ENCODE measurements at places on chromosomes 3 and 15.

DNA sequence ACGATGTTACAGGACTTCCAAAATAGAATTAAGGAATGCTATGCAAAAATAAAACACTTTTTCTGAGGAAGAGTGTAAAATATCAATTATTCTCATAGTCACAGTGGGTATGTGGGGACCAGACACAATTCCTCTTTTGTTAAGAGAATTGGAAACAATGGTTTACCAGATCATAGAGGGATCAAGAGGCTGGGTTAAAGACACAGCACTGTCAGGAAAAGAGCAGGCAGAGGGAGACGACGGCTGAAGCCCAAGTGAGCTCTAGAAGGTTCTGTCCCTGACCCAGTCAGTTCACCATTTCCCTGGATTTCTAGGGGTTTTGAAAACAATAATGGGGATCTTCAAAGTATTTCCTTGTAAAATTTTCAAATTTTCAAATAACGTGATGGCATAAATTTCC, 54.0 kb upstream of the POLR2M start:
- DNase-seq, result no peak

DNA sequence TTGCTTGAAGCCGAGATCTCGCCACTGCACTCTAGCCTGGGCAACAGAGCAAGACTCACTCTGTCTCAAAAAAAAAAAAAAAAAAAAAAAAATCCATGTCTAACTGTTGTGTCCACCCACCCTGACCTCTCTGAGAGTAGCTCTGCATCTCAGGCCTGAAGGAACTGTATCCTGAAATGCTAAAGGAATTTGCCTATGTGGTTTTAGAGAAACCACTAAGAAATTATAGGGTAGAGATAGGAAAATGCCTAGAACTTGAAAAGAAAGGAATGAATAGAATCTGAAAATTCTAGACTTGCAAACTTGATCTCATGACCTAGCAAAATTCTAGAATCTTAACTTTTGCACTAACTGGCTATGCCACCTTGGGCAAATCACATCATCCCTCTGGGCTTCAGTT, 217.5 kb upstream of the ROPN1 start:
- no peak for DNase-seq

DNA sequence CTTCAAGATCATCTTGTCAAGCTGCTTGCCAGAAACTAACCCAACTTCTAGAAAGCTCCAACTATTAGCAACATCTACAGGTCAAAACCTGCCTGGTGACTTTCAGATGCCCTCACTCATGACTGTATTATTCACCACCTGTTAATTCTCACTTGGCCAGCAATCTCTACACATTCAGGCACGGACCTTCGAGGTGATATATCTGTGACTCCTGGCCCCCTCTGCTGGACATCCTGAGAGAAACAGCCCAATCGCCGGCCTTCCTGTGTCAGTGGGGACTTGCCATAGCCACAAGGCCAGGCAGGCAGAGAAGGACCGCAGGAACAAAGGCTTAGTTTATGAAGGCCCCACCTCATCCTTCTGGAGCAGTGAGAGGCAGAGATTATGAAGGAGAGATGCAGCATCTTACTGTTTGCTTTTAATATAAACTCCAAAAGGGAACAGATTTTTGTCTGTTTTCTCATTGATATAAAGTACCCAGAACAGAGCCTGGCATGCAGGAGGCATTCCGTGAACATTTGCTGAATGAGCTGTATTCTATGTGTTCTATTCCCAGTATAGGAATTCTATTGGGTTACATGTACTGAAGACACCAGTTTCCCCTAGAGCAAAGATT, 24.4 kb upstream of the OCA2 start:
- DNase-seq, result peak; percentile 5

DNA sequence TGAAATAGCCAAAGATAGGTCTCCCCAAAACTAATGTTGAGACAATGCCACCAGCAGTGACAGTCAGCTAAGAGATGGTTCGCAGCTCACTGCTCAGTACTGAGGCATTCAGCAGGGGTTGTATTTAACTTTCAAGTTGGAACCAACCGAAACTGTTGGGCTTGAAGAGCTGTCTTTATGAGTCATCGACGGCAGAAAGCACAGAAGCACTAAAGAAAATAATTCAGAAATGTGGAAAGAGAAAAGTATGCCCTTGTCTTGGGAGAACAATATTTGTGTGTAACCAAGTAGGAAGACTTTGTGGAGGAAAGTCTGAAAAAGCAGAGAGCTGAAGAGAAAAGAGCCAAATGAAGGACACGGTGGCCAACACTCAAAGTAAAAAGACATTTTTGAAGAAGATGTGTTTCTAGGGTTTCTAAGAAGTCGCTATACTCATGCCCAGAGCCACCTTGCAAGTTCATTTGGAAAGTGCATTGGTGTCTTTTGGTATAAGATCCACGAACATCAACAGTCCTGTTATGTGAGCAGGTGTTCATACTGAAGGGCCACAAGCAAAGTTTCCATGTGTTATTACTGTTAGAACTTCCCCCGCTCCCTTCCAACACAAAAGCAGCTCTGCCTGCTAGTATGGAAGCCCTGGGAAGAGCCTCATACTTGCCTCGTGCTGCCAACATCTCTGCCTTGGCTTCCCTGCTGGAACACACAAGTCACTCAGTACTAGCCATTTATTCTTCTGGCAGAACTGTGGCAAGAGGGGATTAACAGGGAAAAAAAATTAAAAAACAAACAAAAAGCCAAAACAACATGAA, 4.1 kb upstream of the RARB start:
- no peak for DNase-seq

DNA sequence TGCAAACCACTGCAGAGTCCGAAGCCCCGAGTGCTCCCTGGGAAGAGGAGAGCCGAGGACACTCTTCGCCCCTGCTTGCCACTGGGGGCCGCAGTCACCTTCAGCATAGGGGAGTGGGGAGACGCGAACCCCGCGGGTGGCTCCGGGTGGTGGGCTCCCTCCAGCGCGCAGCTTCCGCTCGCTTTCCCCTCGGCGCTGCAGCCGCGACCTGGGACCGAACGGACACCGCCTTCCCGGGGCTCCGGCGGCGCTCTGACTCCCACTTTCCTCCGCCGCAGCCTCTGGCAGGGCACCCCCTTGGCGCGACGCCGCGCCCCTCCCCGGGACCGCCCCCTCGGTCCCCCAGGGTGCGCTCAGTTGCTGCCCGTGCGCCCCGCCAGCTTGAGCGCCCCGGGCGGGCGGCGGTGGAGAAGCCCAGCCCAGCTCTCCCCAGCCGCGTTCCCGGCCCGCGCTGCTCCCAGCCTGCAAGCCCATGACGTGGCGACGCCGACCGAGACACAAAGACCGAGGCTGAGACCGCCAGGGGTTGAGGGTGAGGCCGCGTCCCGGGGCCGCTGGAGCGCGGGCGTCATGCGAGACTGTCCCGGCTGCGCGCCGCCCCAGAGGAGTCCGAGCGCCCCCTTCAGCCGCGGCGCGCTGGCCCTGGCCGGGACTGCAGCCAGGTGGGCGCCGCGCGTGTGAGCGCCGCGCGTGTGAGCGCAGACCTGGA, at the start of gene MINAR1:
Gene MINAR1 (plus strand): TSS at position 701 of the 709 bp plus-strand sequence. CDS start 23,812 bp downstream, outside the sequence.
- DNase-seq, result no peak

DNA sequence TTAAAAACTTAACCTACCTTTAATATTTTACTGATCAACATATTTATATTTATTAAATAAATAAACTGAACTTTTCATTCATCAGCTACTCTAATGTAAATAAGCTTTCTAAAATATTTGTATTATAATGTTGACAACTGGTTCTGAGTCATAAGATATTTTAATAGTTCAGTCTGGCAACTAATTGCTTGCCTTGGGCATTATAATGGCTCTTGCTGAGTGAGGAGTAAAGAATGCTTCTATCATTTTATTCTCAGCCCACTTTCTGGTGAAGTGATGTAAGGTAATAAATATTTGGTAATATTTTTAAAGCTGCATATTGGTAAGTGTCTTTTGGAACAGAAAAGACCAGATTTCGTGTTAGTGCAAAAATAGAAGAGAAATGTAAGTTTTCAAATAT, 81.5 kb downstream of the DIPK2A start:
- no peak for DNase-seq

- no peak for DNase-seq
Measured at GRCh38 chr15:51168700-51169099, 74.0 kb upstream of the TNFAIP8L3 start.

DNA sequence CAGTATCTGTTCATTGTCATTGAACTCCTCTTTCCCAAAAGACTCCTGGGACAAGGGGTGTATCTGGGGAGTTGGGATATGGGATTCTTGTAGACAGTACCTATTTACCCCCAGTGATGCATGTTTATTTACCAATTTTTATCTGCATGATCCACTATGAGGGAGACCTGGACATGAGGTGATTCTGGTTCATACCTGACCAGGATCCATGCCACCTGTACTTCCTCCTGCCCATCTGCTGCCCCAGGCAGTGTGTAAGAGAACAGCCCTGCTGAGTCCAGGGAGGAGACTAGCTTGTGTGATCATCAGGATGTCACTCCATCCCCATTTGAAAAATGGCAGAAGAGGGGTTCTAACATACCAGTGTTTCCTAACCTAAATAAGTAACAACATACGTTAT, 3.1 kb upstream of the TPRG1 start:
- DNase-seq, result no peak

DNA sequence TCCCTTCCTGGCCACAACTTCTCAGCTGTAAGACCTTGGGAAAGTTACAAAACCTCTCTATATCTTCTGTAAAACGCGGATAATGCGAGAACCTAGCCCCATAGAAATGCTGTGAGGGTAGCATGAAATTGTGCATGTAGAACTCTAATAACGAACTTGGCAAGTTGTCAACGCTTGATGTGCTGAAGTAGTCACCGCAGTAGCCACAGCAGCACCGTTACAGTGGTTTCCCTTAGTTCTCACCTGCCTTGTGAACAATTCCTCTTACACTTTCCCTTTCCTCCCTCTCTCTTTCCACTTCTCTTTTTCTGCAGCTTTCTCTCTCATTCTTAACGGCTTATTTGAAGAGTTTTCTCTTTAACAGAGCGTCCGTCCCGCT, 447 bp upstream of the SHQ1 start:
- DNase-seq, result no peak

- no peak for DNase-seq
Measured at GRCh38 chr3:13046569-13047274, 26.5 kb downstream of the IQSEC1 start.
